ENCODE measurements at places on chromosomes 13 and 19. TPM values are rescaled to one million over a fixed set of nuclear protein-coding genes. Genes with fewer than 3 reads are reported as not detected.

The ZNF285 gene
- 15.7 TPM for polyA plus RNA-seq

The VAV1 gene
- polyA plus RNA-seq = 2.6 TPM

The VPS36 gene
- polyA plus RNA-seq = 70.9 TPM

The NEK3 gene
- 50.3 TPM for polyA plus RNA-seq

The CCDC122 gene
- polyA plus RNA-seq = 5.9 TPM

- DNase-seq = no peak
These were observed 722 bp downstream of the PKN1 start for GRCh38 chr19:14433554-14434501.

GRCh38 chr19:29978080-29978479, 36.0 kb downstream of the URI1 start:
- no peak for DNase-seq

DNA sequence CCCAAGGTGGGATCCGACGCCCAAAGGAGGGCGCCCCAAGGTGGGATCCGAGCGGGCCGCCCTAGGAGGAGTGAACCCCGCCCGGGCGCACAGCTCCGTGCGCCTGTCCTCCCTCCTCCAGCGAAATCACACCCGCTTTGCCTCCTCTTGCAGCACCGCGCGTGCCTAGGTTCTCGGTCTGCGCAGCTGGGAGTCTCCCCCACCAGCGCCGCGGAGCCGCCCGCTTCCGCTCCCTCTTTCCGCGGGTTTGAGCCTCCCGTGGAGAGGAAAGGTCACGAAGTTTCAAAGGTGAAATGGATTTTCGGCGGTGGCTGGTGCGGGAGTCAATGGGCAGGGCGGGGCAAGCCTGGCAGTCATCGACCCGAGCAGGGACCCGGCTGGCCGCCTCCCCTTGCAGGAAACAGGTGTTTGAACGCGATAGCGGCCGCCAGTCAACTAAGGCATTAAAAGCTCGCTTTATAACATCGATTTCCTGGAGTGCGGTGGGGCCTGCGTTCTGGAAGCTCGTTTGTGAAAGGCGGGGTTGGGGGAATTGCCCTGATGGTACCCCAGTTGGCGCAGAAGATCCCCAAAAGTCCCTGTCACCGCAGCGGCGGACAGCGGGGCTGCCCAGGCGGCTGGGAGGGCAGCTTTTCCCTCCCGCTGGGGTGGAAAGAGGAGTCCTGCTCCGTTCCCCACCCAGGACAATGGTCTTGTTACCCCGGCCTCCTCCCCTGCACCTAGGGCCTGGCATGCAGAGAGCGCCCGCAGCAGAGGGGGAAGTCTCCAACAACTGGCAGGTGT, 9.0 kb upstream of the SOX1 start:
- DNase-seq = no peak

- no peak for DNase-seq
These were observed 211.8 kb downstream of the RBM26 start for GRCh38 chr13:79194272-79194671.

DNA sequence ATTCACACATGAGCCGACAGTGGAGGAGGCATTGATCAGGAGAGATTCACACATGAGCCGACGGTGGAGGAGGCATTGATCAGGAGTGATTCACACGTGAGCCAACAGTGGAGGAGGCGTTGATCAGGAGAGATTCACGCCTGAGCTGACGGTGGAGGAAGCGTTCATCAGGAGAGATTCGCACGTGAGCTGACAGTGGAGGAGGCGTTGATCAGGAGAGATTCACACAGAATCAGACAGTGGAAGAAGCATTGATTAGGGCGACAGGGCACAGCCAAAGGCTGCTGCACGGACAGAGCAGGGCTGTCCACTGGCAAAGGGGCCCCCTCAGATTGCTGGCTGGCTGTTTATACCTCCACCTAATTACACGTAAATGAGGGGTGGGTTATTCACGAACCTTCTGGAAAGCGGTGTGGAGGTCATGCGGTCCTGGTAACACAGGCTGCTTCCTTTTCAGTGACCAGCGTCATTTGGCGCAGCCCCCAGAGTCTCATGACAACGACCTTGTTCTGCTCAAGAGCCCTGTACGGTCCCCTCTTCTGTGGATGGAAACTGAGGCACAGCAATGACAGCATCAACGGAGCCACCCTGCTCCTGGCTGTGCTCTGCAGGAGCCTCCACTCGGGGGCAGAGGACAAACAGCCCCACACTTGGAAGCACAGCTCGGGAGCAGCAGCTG, 50.6 kb upstream of the GAS6 start:
- no peak for DNase-seq

DNA sequence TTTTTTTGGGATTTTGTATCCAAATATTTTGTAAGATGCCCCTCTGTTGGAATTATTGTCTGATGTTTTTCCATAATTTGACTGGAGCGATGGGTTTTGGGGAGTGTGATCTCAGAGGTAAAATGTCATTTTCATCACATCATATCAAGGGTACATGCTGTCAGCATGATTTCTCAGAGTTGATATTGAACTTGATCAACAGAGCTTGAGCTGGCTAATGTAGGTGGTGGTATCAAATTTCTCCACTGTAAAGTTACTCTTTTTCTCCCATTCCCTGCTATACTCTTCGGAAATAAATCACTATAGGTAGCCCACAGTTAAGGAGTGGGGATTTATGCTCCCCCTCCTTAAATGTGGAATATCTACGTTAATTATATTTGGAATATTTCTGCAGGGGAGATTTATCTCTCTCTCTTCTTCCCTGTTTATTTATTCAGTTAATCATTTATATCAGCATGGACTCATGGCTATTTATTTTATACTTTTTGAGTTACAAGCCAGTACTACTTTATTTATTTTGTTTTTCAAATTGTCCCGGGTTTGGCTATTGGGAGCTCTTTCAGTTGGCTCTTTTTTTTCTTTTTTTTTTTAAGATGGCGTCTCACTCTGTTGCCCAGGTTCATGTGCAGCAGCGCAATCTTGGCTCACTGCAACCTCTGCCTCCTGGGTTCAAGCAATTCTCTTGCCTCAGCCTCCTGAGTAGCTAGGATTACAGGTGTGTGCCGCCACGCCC, 8.8 kb downstream of the SETDB2 start:
- no peak for DNase-seq

GRCh38 chr13:28413999-28414398, 80.9 kb downstream of the FLT1 start:
- no peak for DNase-seq

DNA sequence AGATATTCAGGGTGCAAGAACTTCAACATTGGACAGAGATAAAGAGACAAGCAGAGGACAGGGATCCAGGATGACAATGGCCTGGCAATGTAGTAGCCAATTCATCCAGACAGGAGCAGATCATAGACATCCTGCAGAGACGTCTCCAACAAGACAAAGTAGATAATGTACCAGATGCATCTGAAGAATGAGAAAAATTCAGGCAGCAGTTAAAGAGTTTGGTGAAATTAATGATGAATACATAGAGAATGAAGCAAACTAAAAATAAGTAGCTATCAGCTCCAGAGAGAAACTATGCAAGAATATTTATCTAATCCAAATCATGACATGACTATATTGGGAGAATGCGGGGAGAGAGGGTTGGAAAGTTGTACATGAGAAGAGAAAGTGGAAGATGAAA, 278.4 kb upstream of the DACH1 start:
- no peak for DNase-seq
